ENCODE measurements at places on chromosomes 7 and 10.

DNA sequence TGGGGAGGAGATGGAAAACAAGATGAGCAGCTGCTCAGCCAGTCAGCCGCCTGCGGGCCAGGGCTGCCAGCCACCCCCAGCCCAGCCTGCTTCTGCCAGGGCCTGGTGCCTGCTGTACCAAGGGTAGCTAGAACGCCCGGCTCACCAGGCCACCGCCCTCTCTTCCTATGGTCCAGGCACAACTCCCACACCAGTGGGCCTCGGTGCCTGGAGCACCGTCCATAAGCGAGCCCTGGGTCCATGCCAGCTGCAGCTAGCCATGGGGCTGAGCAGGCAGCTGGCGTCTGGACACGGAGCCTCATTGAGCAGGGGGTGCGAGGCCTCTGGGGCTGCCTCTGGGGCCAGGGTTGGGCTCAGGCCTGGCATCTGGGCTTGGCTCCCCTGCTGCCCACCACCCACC, 8.5 kb upstream of the RABGEF1 start:
- DNase-seq = no peak

GRCh38 chr10:132924046-132924952, 18.1 kb downstream of the CFAP46 start:
- DNase-seq = no peak

GRCh38 chr10:102505462-102506115, 1.8 kb downstream of the SUFU start:
- no peak for DNase-seq

GRCh38 chr10:34420795-34421194, 394.3 kb downstream of the PARD3 start:
- no peak for DNase-seq

DNA sequence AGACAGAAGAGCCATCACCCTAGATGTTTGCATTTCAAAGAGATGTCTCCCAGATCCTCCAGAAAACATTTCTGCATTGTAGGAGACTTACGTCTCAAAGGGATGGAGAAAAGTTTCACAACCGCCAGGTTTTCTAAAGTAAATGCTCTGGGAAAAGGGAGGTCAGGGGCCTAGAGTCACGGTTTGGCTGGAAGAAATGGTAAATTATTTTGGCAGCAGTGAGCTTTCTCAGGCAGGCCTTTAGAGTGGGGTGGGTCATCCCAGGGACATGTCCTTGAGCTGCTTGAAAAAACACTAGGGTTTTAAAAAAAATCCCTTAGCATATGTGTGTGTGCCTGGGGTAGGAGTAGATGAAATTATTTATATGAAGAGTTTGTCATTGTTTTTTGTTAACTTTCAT, 728.8 kb downstream of the TYW1 start:
- no peak for DNase-seq

DNA sequence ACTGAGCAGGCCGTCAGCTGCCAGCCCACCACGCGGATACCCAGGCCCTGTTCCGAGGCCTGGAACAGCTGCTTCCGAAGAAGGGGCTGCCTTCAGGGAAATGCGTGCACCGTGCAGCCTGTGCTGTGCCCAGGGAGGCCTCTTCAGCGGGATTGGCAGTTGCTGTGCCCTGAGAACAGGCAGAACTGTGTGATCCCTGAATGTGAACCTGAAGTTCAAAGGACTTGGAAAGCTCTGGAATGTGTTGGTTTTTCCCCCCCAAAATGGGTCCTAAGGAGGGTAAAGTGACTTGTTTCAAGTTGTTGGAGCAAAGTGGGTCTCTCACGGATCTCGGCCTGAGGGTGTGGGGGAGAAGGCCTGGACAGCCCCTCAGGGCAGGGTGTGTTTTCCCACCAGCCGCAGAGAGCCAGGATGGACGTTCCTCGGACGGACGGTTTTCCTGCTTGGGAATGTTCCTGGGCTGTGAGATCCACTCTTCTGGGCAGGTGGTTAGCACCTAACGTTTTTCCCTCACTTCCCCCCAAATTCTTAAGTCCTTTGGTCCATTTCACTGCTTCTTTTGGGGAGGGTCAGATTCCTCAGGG, 2.1 kb downstream of the SPRN start:
- DNase-seq = no peak

DNA sequence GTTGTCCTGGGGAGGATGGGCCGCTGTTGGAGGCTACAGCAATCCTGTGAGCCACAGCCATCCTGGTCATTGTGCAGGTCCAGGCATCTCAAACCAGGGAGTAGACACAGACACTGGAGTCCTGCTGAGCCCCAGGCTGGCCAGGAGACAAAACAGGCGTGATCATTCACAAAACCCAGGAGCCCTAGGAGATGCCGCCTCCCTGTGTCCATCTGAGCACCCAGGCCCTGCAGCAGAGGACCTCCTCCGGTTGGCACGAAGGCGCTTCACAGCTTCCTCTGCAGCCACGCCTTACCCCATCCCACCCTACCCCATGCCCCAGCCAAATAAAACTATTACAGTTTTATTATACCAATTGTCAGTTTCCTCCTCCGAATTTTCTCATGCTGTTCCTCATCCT, 183.6 kb downstream of the PLXNA4 start:
- DNase-seq = no peak

DNA sequence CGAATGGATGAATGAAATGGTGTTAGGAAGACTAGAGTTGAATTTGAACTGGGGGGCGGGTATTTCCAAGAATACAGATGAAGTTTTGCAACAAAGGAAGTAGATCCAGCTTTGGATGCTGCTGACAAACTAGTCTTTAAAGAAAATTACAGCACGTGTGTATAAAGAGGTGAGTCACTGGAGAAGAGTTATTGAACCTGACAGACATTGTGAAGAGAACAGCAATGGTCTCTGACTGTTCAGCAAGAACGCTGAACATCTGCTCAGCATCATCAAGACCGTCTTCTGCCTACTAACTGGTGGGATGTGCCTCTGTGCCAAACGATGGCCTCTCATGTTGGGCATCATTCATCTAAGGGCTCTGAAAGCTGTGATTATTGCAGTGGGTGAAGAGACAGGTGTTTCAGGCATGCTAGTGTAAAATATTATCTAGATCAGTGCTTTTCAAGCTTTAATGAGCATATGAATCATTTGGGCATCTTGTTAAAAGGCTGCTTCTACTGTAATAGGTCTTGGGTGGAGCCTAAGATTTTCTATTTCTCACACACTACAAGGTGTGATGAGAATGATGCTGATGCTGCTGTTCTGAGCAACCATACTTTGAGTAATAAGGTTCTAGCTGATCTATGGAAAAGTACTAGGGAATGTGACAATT, 291.3 kb downstream of the PTEN start:
- DNase-seq = no peak

- DNase-seq = no peak
Observed at GRCh38 chr10:101773923-101774588, 1.9 kb downstream of the FGF8 start.

DNA sequence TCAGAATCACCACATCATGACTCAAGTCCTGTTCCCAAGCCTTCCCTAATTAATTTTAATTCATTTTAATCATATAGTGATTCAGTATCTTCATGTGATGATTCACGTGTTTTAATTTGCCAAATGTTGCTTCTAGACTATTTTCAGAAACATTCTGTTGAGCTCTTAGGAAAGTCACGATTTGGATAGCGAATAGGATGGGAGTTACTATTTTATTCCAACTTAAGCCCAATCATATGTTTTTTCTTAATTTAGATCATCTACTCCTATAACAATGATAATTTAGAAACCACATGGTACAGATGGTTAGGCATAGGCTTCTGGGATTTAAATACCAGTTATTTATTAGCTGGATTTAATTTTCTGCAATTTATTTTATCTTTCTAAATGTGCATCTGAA, 49.1 kb downstream of the RAPGEF5 start:
- DNase-seq = no peak

DNA sequence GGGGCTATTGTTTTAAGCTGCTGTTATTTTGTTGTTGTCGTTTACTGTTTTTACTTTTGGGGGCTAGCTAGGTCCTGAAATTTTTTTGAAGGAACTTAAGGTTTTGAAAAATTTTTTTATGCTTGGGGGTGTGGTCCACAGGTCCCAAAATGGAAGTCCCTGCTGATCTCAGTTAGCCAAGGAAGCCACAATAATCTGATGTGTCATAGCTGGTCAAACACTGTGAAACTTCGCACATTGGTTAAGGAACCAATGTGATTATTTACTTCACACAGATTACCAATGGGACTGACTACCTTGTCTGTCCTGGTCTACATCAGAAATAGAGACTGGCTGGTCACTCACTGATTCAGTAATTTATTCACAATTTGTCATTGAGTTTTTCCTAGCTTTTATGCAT, 29.5 kb upstream of the HYCC1 start:
- DNase-seq = no peak

GRCh38 chr7:82443547-82444219, at the start of gene CACNA2D1:
Gene CACNA2D1 (minus strand): TSS chr7:82443777.
- DNase-seq = peak; percentile 95

DNA sequence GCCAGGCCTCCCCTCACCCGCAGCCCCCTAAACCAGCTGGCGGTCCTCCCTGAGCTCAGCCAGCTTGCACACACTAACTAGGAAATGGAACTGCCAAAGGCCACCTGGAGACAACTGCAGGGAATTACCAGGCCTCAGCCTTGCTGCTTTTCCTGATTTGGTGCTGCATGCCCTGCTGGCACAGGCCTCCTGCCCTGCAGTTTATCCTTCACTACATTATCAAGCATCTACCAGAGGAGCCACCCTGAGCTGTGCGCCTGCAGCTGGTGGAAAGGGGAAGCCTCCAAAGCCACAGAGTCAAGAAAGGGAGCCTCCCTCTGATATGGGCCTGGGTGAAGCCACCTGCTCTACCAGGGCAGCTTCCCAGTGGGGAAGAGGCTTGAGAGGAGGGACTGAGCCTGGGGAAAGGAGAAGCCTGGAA, 139.8 kb downstream of the GRID1 start:
- no peak for DNase-seq

DNA sequence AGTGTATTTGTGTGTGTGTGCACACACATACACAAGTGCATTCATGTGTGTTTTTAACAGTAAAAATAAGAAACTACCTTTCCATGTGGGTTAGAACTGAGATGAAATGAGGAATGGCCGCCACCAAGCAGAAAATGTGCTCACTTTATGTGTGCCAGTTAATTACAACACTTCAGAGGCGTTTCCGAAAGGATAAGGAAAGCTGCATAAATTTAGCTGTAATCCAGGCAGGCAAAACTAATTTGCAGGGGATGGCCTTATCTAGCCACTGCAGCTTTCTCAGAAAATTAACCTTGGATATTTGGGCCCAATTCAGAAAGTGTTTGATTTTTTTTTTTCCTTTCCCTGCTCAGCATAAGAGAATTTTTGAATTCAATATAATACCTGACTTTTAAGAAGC, 328.8 kb upstream of the PHF14 start:
- DNase-seq = no peak

DNA sequence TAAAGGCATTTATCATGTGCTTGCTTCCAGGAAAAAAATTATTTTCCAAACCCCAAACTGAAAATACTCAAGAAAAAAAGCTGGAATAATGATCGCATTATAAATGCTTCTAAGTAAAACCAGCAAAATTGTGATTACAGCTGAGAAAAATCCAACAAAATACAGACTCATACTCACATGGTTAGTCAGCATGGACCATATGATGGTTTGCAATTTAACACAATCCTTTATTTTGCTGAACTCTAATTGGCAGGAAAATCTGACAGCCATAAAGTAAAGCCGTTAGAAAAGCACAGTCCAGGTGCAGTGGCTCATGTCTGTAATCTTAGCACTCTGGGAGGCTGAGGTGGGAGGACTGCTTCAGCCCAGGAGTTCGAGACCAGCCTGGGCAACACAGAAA, 59.6 kb downstream of the BRI3 start:
- DNase-seq = no peak

- DNase-seq = no peak
Observed at GRCh38 chr10:54708591-54708990, 92.4 kb downstream of the PCDH15 start.

- DNase-seq = no peak
Observed at GRCh38 chr10:86744067-86744725, 12.2 kb upstream of the BMPR1A start.

DNA sequence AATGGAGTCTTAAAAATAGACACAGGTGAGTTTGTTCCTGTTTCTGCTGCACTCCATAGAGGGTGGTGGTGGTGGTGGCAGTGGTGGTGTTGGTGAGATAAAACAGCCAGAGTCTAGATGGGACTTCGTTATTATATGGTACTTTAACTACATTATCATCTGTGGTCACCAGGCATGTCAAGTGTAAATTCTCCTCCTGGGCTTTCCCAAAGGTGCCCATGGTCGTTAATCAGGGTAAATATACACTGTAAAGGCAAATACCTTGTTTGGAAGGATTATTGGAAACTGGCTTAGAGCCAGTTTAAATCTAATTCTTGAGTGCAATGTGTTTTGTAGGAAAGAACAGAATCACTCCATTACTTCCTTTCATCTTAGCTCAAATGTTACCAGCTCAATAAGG, 21.5 kb upstream of the COMMD3 start:
- no peak for DNase-seq

GRCh38 chr10:124648738-124649137, 95.4 kb downstream of the FAM53B start:
- DNase-seq = peak; percentile 85

GRCh38 chr10:89085153-89085552, 94.6 kb downstream of the FAS start:
- DNase-seq = no peak

GRCh38 chr10:77592946-77593636, 44.5 kb downstream of the KCNMA1 start:
- no peak for DNase-seq

DNA sequence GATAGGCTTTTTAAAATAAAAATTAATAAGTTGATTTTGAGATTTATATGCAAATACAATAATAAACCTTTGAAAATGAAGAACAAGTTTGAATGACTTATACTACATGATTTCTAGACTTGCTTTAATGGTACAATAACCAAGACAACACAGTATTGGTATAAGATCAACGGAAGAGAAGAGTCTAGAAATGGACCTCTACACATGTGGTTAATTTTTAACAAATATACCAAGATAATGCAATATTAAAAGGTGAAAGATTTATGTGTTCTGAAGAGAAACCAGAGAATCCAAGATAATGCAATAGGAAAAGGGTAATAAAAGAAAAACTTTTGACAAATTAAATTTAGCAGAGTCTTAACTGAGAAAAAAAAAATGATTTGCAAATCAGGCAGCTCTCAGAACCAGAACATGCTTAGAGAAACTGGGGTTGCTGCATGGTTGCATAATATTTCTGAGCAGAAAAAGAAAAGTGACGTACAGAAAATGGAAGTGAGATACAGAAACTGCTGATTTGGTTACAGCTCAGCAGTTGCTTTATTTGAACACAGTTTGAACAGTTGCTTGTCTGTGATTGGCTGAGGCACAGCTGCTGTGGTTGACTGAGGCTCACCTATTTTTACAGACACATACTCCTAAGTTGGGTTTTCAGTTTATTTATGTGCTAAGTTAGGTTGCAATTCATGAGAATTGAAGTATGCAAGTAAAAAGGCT, 365.9 kb downstream of the CRPPA start:
- DNase-seq = no peak

DNA sequence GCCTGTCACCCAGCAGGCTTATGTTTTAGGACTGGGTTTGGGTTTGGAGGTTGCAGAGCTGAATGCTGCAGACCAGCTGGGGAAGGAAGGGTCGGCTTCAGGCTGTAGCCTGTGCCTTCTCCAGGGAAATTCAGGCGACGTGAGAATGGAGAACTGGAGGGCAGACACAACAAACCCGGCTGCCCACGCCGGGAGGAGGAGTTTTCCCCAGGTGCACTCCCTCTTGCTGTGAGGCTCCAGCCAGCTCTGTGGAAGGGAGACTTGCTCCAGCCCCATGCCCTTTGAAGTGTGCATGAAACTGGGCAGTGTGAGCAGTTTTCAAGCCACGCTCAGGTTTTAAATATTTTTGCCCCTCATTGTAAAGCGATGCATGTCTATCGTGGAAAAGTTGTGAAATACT, 279.1 kb downstream of the CCSER2 start:
- DNase-seq = peak; percentile 27
